ENCODE measurements at places on chromosomes 7 and 10.

DNA sequence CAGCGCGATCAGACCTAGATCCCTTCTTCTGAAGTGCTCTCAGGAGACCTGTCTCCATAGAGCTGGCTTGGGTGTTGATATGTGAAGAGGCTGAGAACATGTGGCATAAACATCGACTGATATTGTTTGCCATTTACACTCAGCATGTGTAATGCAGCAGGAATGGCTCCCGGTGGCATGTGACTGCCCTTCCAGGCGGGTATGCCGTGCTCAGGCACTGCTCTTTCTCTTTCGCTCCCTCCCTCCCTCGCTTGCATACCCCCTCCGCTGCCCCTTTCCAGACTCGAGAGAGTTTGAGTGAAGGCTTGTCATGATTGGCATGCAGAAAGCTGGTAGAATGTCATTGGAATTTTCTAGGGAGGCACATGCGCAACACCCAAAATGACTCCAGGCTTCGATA, 107.3 kb upstream of the PDCD4 start:
- no peak for DNase-seq

- no peak for DNase-seq
Observed at GRCh38 chr7:45646207-45646821, 72.1 kb downstream of the ADCY1 start.

DNA sequence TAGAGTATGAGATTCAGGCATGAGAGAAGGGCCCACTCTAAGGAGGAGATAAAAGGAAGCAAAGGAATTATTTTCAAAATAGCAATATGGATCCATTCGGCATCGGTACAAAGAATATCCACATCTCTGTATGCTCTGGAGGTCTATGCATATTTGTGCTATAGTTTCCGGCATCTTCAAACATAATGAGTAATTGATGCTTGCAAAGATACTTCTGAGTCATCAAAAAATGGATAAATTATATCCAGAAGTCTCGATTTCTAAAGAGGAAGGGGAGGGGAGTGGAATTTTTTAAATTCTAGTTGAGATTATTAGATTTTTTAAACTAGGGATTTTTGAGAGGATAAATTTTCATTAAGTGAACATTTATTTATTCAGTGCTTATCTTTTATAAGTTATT, 72.9 kb upstream of the KIAA1217 start:
- no peak for DNase-seq

DNA sequence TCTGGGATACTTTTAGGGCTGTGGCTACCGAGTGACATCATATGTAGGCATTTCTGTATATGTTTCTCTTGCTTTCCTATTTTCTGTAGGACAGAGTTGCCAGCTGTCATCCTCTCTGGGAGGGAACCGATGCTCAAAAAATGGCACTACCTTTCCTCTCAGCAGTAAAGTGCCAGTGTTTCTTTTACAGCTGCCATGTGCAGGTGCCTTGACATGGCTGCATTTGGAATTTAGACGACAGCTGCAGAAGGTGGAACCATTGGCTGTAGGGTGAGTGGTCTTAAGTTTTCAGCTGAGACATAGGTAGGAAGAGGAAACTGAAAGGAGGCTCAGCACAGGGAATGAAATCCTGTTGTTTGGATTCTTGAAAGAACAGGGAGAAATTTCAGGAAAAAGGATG, 20.2 kb upstream of the RPA3 start:
- DNase-seq: no peak

- DNase-seq: no peak
Observed at GRCh38 chr7:30757342-30757692, 5.4 kb downstream of the INMT start.
